Stimulated activated CD8-positive, alpha-beta memory T cell treated with anti-CD3 and anti-CD28 coated beads, Interleukin-15, amount 100 ng/mL, for 48 hours (primary cell): ENCODE measurements at places on chromosomes 4 and X.

DNA sequence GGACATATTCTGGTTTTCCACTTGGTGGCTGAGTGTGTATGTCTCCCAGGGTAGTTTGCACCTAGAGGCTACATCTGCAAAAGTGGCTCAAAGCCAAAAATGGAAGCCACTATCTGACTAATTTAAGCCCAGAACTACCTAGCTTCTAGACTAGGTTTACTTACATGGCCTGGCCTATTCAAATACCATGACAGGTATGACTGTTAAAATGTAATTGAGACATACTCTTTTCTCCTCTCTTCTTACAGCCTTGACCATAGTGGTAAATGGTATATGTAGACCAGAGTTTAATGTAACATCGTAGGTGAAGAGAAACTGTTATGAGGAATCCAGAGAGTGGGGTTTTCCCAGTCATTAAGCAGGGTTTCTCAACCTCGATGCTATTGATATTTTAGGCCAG is 2.6 kb upstream of the TRPC5 start:
- DNase-seq = no peak

DNA sequence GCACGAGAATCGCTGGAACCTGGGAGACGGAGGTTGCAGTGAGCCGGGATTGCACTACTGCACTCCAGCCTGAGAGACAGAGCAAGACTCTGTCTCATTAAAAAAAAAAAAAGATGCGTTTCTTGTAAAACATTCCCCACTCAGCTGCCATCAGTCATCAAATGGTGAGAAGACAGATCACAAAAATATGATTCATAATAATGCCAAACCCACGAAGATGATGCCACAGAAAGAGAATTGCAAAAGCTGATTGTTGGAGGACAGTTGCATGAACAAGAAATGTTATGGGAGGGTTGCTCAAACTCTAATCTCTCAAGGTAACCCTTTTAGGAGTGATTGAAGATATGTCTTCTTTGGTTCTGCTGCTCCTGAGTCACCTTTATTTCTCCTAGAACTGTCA is 21.4 kb upstream of the SMIM14 start:
- no peak for DNase-seq

DNA sequence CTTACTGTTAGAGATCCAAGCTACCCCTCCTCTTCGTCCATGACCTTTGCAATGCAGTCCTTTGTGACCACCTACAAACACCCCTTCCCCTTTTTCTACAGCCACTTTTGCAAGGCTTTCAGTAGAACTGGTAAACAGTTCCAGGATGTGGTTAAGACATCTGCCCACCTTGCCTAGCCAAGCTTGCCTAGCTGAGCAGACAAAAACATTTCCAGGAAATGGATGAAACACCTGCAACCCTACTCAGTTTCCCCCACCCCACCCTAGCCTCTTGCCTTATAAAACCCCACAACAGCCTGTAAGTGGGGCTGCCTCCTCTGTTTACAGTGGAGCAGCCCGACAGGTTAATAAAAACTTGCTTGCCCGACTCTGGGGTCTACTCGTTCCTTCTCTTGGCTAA is 133.8 kb downstream of the ZC4H2 start:
- no peak for DNase-seq

DNA sequence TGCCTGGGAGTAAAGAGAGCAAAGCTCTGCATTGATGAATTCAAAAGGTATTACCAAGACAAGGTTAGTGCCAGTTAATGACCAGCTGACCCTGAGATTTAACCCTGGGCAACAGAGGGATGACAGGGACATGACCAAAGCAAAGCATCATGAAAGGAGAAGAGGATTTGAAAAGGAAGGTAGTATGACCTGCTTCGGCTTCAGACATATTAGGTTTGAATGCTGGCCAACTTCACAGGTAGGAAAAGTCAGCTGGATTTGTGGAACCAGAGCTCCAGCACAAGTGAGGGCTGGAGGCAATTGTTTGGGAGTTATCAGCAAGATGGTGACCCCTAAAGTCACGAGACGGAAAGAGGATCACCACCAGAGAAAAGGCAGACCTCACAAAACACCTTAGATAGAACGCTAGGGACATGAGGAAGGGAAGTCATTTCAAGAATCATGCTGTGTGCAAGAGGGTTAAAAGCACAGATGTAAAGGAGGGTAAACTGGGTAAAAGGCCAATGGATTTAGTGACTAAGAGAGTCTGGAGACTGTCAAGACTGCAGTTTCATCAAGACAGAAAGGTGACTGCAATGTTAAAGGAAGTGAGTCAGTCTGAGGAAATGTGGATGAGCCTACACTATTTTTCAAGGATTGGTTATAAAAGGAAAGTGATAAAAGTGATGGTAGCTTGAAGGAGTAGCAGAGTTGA is 45.6 kb downstream of the SH3RF1 start:
- no peak for DNase-seq

GRCh38 chrX:1336331-1336943 is at the start of gene IL3RA:
Gene IL3RA, plus strand, starts transcription at chrX:1336785. Its CDS starts 4,981 bp downstream, at chrX:1341766.
- DNase-seq = no peak

DNA sequence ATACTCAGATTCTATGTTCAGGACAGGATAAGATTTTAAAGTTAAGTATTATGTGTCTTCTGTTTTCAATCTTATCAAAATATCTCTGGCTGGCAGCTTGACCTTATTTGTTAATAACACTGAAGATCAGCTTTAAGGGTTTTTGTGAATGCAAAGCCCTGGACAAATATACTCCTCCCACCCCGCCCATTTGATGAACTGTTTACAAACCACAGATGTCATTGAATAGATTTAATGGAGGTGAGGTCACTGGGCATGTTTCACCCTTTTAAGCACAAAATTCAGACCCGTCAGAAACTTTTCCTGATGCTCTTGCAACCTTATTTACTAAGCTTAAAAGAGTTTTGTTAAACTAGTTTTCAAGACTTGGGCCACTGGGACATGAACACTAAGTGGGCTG is 10.1 kb upstream of the CXCL8 start:
- DNase-seq = no peak

DNA sequence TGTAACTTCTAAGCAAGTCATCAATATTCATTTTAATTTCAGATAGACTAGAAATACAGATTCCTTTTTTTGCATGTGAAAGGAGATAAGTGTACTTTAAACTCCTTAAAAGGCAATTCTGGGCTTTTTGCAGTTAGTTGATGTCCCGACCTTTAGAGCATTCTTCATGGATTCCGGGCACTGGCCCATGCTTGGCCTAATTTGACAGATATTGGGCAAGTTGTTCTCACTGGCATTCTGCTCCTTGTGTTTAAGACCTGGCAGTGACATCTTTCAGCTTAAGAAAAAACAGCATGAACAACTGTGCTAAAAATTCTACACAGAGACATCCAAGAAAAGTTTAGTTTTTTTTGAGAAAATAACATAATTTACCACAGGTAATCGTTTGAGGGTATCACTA is 1037.2 kb downstream of the PCDH18 start:
- DNase-seq = no peak

DNA sequence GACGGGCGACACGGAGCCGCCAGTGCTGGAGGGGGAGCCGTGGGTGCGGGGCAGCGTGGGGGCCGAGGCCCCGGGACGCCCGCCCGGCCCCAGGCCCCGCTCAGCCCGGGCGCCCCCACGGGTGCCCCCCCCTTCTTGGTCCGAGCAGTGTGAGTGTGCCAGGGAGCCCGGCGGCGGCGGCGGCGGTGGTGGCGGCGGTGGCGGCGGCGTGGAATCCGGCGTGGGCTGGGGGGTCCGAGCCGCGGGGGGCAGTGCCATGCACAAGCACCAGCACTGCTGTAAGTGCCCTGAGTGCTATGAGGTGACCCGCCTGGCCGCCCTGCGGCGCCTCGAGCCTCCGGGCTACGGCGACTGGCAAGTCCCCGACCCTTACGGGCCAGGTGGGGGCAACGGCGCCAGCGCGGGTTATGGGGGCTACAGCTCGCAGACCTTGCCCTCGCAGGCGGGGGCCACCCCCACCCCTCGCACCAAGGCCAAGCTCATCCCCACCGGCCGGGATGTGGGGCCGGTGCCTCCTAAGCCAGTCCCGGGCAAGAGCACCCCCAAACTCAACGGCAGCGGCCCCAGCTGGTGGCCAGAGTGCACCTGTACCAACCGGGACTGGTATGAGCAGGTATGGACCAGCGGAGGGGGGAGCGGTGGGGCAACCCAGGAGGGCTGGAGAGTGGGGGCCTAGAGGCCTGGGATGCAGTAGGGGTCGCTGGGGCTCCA is 466 bp downstream of the DLG3 start:
- no peak for DNase-seq
